ENCODE measurements at places on chromosomes 3 and 15. TPM values are rescaled to one million over a fixed set of nuclear protein-coding genes. Genes with fewer than 3 reads are reported as not detected.

Gene LCTL
- polyA plus RNA-seq = 0.11 TPM

Gene CD200
- not detected for polyA plus RNA-seq

Gene SPINT1
- 1.9 TPM for polyA plus RNA-seq

Gene SNTN
- polyA plus RNA-seq = not detected

Gene ZNF660
- 4.3 TPM for polyA plus RNA-seq

Gene LRRIQ4
- 0.10 TPM for polyA plus RNA-seq

Gene P3H2
- 64.3 TPM for polyA plus RNA-seq

Gene FBXO40
- polyA plus RNA-seq = not detected

Gene POC1A
- 3.5 TPM for polyA plus RNA-seq

Gene LMAN1L
- not detected for polyA plus RNA-seq

Gene CHL1
- polyA plus RNA-seq = not detected

Gene MOBP
- not detected for polyA plus RNA-seq

Gene GBE1
- 12.8 TPM for polyA plus RNA-seq
